ENCODE measurements at places on chromosomes 1 and 21.

- no peak for DNase-seq
Measured at GRCh38 chr21:43191971-43192370, 23.2 kb downstream of the CRYAA start.

DNA sequence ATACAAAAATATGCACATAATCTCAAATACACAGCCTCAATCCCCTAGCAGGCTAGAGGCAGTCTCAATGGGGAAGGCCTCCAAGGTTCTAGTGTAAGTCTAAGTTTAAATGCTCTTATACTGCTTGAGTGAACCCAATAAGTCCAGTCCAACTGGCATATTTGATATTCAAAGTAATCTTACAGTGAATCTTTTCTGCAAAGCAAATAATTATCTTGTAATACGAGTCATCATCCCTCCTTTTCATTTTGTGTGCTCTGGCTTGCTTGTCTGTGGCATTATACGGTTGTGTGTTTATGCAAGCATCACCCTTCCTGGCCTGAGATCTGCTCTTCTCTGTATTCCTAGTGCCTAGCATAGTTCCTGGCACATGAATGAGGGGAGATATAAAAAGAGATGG is 166.9 kb upstream of the HMGB4 start:
- DNase-seq: no peak

DNA sequence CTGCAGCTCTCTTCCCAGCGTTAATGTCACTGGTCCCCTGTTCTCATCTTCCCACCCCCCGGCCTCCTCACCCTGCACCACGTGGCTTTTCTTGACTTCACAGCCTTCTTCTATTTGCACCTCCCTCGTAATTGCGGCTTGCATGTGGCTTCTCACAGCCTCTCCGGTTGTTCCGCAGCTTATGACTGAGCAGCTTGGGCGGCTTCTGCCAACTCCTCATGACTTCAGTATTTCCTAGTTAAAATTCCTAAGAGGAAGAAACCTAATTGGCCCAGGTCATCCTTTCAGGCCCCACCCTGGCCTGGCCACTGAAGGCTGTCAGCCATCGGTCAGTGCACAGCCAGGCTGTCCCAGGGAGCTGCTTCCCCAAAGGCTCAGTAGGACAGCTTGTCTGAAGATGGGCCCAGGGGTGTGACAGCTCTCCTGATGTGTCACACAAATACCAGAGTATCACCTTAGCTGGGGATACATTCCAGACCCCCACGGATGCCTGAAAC is 8.6 kb upstream of the RERE start:
- DNase-seq: no peak

DNA sequence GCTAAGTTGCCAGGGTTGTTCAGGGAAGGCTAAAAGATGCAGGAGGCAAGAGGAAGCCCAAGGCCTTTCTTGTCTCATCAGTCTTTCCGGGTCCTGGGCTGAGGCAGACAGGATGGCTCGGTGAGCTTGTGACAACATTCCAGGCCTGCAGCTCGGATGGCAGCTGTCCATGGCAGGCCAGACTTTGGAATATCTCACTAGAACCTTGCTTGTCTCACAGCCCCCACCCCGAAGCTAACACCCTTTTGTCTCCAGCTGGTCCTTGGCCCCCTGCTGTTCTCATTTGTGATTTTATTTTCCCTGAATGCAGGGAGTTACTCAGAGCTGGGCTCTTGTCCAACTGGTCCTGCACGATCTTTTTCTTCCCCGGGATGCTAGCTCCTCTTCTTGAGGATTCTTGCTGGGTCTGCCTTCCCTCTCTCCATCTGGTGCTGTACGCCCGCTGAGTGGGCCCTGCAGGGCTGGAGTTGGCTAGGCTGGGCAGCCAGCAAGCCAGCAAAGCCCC is 477.2 kb upstream of the CAMK1G start:
- no peak for DNase-seq

- no peak for DNase-seq
Measured at GRCh38 chr1:110035236-110035752, 870 bp downstream of the STRIP1 start.

DNA sequence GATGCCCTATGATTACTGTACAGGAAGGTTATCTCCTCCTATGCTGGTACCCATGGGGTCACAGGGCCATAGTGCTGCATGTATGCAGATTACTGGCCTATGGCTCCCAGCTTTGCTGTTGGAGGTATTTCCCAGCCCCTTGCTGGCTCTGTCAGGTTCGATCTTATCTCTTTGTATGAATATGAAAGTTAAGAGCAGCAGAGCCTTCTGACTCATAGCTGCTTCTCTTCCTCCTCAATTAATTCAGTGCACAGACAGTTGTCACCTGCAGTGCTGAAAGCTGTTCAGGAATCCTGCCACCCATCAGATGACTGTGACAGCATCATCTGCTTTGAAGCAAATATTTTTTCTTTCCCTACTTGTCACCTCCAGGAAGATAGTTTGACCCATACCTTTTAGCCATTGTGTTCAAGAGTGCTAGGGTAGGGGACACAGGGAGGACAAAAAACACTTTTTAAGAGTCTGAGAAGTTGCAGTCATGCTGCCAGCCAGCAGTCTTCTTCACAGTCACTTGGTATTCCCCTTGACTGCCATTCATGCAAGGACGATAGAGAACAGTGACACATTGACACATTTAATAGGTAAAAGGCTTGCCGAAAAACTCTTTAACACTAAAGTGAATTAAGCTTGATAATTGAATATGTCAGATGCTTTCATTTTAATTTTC is 73.1 kb downstream of the KIF1B start:
- no peak for DNase-seq

DNA sequence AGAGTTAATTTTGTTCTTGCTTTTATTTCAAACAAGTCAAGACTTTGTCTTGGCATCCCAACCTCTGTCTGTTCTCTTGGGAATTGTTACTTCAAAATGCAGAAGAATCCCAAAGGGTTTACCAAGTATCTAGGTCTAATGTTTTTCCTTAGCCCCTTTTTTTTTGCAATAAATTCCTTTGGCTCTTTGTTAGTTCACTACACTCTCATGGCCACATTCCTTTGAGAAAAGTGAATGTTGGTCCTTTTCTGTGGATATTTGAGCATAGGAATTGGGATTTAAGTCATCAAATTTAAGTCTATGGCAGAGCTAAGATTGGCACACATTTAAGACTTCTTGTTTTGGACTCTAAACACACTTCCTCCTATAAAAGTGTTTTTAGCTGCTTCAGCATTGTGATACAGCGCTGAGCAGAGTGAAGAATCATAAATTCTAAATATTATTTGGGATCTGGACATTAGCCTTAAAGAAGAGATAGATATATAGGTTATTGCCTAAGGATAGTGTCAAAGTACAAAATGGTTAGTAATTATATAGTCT is 1.9 kb downstream of the BTF3L4 start:
- no peak for DNase-seq

- DNase-seq: no peak
Measured at GRCh38 chr1:211951856-211952255, 83.5 kb downstream of the INTS7 start.

GRCh38 chr1:206723805-206724472 is 39.2 kb downstream of the MAPKAPK2 start:
- DNase-seq: no peak

DNA sequence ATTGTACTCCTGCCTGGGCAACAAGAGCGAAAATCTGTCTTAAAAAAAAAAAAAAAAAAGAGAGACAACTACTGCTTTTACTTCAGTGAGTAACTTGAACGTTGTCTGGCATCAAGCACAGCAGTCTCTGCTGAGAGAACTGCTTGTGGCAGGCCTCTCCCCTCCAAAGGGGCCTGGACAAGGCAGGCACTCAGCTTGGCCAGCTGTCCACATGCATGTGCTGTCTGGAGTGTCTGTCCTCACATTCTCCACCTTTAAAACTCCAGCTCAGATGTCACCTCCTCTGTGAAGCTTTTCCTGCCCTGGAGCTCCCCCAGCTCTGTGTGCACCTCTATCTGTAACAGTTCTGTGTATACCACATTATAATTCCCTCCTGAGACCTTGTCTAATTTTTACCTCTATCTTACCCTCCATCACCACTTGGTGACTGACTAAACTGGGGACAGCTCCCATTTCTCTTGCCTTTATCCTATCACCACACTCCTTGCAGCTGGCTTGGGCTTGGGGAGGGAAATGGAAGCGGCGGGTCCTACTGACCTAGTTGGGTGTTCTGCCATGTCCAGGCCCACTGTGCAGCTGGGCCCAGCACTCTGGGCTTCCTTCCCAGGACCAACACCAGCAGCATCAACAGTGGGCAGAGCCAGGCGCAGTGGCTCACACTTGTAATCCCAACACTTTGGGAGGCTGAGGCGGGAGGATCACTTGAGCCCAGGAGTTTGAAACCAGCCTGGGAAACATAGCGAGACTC is 71.4 kb upstream of the ARTN start:
- DNase-seq: no peak

GRCh38 chr21:44370027-44370735 is 16.8 kb downstream of the TRPM2 start:
- DNase-seq: peak; percentile 71

DNA sequence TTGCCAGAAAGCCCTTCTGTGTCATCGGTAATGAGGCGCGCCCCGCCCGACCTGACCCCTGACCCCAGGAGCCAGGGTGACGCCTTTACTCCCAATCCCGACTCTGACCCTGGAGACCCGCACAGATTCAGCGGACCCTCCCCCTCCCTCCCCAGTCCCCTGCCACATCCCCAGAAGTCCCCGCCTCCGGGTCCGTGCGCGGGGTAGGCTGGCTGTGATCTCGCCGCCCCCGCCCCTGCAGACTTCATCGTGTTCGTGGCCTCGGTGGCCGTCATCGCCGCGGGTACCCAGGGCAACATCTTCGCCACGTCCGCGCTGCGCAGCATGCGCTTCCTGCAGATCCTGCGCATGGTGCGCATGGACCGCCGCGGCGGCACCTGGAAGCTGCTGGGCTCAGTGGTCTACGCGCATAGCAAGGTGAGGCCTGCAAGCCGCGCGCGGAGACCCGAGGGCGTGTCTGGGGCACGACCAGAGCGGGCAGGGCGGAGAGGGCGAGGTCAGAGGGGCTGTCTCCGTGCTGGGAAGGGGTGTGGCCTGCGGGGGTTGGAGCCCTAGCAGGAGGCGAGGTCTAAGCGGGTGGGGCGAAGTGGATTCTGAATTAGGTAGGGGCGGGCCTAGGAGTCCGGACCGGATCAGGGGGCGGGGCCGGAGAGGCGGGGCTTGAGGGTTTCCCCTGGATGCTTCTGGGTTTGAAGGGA is 34.8 kb downstream of the KCNQ4 start:
- DNase-seq: peak; percentile 96

DNA sequence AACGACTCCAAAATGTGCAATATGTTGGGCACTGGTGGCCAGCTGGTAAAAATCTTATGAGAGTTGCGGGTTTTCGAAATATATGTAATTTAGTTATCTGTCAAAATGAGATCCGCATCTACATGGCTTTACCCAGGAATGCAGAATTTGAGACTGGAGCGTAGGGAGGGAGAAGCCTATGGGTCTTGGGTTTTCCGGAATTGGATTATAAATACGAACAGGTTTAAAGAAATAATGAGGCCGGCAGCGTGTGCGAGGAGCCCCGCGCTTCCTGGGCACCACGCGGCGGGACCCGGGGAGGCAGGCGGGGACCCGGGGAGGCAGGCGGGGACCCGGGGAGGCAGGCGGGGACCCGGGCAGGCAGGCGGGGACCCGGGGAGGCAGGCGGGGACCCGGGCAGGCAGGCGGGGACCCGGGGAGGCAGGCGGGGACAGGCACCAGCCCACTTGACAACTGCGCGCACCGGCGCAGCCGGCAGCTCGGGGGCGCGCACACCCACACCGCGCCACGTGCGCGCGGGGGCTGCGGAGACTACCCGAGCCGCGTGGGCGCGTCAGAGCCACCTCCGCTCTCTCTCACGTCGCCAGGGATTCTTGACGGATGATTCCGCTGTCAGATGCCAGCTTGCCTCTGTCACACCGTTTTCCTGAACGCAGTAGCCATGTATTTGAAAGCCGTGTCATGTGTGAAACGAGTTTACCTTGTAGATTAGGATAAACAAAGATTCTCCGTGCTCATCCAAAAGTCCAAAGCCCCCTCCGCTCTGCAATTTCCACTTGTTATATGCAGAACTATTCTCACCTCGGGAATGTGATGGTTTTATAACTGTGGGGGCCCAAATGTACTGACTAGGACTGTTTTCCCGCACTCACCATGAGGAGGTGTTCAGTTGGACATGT is 54.3 kb upstream of the HNRNPU start:
- DNase-seq: peak; percentile 35

DNA sequence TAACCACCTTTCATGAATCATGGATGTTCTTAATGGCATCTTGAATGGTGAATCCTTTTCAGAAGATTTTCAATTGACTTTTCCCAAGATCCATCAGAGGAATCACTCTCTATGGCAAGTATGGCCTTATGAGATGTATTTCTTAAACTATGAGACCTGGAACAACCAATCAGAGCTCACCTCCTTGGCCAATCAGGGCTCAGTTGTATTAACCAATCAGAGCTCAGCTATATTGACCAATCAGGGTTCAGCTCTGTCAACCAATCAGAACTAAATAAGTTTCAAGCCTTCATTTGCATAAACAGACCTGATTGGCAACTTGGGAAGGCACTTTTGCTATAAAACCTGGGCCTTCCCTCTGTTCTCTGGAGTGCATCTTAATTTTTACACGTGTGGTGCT is 13.6 kb upstream of the FAM3B start:
- no peak for DNase-seq

DNA sequence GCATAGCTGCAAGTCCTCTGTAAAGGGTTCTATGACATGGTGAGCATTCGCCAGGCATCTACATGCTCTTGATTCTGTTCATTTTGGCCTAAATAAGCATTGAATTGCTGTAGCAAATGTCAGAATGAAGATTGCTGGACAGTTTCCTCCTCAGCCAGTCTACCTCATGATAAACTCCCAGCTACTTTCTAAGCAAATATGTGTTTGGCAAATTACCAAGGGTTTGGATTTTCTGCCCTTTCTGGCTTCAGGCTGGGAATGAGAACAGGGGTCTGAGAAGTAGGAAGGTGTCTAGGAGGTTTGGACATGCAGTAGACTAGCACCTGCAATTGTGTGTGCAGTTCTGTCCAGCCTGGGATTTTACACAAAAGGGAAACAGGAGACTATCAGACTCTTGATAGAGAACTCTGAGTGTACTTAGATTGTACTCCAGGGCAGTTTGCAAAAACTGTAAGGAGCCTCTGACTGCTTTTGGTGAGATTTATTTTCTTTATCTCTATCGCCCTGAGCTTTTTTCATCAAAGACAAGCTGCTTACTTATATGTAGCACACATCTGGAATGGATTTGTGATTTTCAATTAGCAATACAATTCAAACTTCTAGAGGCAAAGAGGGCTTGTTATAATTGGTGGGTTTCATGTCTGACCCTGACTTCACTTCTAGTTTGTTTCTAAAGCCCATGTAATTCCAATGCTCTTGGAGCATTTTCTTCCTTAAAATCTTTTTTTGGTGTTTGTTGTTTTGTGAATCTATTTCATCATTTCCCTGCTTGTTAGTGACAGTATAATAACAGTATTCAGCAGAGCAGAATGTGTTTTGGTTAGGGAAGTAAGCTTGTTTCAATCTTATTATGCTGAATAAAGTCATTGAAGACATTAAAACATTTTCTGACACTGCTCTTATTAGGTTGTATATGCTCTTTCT is 150.8 kb downstream of the VPS13D start:
- DNase-seq: no peak

Measured in liver (tissue), 10 donors.